Stimulated activated CD4-positive, alpha-beta T cell treated with anti-CD3 and anti-CD28 coated beads, TNF-alpha, amount 100 ng/mL, for 1 hour (primary cell): ENCODE measurements at places on chromosomes 16 and 17.

GRCh38 chr17:31902693-31903092 lies 1.2 kb upstream of the UTP6 start:
- no peak for DNase-seq

- DNase-seq = no peak
These were observed 7.2 kb upstream of the CCDC182 start for GRCh38 chr17:57752031-57752905.

DNA sequence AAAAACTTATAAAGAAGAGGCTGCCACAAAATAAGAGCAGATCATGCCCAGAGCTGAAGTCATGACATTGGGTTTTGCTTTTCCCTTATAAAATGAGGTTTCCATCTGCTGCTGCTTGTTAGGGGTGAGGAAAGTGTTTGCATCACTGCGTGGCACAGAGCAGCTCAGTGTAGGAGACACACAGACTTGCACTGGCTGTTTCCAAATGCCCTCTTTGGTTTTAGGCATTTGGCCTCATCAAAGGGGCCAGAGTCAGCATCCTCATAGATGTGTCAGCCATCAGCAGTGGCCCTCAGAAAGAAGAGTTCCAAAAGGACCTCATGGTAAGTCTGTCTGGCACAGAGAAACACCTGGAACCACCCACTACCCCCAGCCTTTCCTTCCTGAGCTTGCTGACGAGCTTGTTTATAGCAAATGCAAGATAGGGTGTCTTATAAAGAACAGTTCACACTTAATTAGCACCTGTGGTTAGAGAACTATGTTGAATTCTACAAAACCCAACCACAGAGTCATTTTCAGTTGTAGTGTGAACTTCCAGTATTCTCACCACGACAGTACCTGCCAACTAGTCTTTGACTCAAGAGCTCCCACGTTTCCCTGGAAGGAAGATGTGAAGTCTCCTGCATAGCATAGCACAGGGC lies 17.0 kb downstream of the VWA3A start:
- DNase-seq = no peak

DNA sequence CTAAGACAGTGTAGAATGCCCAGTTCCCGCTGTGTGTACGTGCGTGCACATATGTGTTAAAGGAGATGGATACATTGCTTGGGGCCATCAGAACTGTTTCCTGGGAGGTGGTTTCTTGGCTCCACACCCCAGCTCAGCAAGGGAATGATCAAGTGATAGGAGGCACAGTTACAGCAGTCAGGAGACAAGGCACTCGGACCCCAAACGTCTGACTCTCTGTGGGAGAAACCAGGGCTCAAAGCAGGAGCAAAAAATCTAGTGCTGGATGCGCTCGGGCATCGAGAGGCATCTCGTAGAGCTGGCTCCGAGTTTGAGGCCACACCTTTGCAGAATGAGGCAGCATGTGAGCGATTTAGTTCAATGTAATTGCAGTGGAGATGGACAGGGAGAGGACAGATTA lies 71.9 kb downstream of the RBBP6 start:
- no peak for DNase-seq

DNA sequence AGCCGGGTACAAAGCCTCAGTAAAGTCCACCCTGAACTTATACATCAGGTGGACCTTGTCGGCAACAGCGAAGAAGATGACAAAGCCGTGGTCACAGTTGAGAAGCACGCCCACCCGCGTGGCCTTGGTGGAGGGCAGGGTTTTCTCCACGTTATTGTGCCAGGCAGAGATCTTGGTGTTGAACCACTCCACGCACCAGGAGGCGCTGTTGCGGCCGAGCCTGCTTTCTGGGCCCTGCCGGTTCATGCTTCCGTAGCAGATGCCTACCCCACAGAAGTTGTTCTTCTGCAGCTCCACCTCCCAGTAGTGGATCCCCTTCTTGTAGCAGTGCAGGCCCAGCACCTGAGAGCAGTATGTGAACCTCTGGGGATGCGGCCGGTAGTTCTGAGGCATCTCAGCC lies 22.1 kb downstream of the TRIM25 start:
- DNase-seq = no peak

DNA sequence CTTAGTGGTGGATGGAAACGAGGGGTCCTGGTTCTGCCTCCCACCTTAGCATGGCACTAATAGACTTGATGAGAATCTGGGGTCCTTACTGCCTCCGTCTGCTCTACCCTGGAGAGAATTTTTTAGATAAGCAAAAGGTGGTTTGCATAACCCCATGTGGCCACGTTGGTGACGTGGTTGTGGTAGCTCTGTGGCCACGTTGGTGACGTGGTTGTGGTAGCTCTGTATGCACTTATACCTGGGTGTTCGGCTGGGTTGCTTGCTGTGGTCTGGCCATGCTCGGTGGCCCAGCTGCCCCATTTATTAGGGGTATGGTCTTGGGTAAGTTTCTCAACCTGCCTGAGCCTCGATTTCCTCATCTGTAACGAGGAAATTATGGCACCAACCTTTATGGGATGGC lies 13.0 kb downstream of the SPIRE2 start:
- DNase-seq = no peak

DNA sequence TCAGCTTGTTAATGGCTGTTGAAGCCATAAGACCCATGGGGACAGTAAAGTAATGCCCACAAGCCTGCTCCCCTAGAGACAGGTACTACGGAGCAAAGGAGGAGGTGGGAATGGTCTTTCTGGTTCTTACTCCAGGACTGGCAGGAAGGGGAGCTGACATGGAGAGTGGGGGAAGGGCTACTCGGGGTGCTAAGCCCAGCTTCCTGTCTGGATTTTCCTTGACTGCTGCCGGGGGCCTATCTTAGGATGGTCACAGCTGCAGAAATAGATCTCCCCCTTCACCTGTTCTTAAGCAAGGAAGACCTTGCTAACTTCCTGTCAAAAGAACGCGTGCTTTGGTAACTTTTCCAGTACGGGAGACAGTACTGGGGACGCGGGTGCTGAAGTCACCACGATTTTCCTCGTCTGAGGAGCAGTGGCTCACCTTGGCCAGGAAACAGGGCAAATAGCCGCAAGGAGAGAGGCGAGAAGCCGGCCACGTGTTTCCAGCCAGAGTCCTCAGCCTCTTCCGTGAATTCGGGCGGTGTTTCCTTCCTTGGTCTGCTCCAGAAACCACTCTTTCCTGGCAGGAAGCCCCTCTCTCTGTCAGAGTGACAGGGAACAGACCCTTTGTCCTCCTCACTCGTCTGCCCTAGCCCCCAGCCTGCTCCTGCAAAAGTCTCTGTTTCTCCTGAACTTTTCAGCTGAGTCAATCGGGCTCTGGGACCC lies 656 bp upstream of the PRR29 start:
- DNase-seq = no peak

DNA sequence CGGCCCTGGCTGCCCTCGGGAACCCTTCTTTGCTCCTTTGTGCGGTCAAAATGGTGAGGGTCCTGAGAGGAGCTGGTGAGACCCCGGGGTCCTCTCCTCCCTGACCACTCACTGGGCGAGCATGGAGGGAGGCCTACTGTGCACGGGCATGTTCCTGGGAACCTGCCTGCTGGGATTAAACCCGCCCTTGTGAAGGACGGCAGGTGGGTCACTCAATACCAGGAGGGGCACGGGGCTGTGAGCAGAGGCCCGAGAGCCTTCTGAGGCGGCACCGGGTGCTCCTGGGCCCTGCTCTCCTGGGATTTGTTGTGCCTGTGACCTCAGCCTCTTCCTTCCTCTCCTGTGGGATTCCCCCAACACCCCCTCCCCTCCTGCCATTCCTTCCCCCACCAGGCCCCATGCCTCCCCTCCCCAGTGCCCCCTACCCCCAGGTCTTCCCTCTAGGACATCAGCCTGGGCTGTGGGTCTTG lies 19.7 kb downstream of the METRNL start:
- no peak for DNase-seq

GRCh38 chr16:27232061-27232900 lies 29.0 kb downstream of the KDM8 start:
- peak; percentile 33 for DNase-seq

- no peak for DNase-seq
These were observed 46.6 kb upstream of the AKAP1 start for GRCh38 chr17:57038486-57038885.

- DNase-seq = no peak
These were observed 58.5 kb downstream of the ADAMTS18 start for GRCh38 chr16:77376358-77376757.

GRCh38 chr16:35639233-35640205 lies 2180.1 kb downstream of the TP53TG3F start:
- no peak for DNase-seq

DNA sequence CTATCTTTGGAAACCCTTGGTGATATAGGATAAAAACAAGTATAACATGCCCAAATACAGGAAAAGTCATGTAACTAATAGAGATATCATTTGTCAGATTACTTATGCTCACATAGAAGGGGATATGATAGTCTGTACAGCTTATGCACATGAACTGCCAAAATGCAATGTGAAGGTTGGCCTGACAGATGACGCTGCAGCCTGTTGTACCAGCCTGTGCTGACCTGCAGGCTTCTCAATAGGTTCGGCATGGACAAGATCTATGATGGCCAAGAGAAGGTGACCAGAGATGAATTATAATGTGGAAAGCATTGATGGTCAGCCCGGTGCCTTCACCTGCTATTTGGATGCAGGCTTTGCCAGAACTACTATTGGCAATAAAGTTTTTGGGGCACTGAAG lies 12.7 kb downstream of the WFIKKN2 start:
- no peak for DNase-seq

- DNase-seq = no peak
These were observed 75.6 kb upstream of the RBFOX1 start for GRCh38 chr16:7257016-7257415.

- DNase-seq = no peak
These were observed 260.0 kb downstream of the HAPSTR1 start for GRCh38 chr16:9351440-9351839.

GRCh38 chr17:58046239-58047094 lies 36.8 kb upstream of the DYNLL2 start:
- DNase-seq = no peak

DNA sequence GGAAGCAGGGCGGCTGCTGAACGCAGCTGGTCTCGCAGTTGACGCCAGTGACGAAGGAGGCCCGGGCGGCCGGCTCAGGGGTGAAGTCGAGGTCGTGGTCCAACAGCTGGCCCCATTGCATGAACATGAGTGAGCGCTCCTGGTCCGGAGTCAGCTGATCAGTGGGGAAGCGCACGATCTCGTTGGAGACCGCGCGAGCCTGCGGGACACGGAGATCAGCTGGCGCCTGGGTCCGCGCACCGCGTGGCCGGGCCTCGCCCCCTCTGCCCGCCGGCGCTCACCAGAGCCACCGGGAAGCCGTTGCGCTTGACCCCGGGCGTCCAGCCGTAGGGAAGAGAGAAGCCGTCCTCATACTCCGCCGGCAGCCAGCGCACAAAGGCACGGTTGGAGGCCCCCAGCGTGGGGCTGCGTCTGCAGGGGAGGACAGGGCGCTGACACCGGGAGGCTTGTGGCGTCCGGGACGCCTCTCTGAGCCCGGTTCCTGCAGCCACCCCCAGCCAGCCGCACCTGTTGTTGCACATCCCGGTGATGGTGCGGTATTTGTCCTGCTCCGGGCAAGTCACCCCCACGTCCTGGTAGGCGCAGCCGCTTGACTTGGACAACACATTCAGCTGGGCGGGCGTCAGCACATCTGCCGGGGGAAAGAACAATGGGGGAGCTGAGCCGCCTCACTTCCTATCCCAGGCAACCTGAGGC lies 1.6 kb downstream of the MPO start:
- DNase-seq = no peak
